Gastrocnemius medialis (tissue), 4 donors: ENCODE measurements at places on chromosomes 13 and 19.

- DNase-seq, result no peak
These were observed 251.0 kb downstream of the UQCRFS1 start for GRCh38 chr19:28961772-28962500.

GRCh38 chr13:79806821-79807220 lies 325.9 kb downstream of the NDFIP2 start:
- DNase-seq, result no peak

DNA sequence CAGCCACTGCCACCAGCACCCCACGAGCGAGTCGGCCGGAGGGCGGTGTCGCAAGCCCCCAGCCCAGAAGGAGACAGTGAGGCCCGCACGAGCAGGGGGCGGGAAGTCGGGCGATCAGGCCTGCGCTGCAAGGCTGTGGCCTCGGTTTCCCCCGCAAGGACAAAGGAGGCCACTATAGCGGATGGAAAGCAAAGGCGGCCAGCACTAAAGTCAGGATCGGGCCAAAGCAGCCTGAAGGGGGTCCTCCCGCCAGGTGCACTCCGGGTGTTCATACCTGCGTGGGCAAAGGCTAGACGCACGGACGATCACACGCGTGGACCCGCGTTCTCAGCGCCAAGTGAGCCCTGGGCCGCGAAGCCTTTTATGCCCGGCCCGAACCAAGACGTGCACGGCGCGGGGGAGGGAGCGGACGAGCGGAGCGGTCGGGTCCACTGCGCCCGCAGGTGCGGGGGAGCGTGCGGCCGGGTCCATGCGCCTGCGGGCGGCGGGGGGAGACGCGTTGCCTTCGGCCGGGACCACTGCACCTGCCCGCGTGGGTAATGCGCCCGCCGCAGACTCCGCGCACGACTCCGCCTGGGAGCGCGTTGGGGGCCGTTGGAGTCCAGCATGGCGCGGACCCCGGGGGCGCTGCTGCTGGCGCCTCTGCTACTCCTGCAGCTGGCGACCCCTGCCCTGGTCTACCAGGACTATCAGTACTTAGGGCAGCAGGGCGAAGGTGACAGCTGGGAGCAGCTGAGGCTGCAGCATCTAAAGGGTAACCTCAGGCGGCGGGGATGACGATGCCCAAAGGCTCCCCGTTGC lies at the start of the genes PRDX2 and THSD8:
PRDX2 (minus strand) TSS at position 335 of the 801 bp plus-strand sequence. CDS start 539 bp downstream, outside the sequence.
THSD8 (plus strand) TSS at position 604 of the 801 bp plus-strand sequence; CDS start at position 607, 3 bp downstream.
- peak; percentile 75 for DNase-seq

- DNase-seq, result no peak
These were observed 375.7 kb upstream of the SPRY2 start for GRCh38 chr13:80716610-80717081.

DNA sequence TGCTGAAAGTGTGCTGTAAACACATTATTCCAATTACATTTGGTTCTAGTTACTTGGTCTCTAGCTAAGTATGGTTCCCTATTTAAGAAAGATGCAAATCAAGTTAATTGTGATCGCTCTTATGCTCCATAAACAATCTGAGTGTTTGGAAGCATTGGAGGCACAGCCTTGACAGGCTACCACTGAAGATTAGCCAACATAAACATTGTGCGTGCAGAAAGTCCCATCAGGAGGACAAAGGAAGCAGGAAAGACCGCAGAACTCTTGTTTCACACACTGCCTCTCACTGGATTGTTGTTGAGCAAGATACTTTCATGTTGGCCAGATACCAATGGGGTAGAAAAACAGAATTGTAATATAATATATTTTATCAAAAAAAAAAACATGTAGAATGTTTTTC lies 814.4 kb downstream of the EFNB2 start:
- no peak for DNase-seq

DNA sequence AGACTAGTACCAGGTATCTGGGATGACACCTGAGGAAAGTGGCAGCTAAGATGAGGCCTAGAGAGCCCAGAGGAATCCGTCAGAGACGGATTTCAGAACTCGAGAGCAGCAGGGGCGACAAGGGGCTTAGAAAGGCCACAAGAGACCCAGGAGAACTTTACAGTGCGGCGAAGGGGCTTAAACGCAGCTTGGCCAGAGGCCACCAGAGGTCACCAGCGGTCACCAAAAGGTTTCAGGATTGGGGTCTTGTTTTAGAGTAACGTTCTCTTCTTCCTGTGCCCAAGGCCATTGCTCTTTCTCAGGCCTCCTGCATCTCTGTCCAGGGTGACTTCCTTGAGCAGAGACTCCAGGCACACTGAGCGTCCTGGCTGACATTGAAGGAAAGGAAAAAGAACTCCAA lies 2.2 kb downstream of the ZSCAN22 start:
- DNase-seq, result no peak

- no peak for DNase-seq
These were observed 14.5 kb downstream of the ERFL start for GRCh38 chr19:41913538-41914423.

- no peak for DNase-seq
These were observed 318.3 kb downstream of the FOXO1 start for GRCh38 chr13:40348096-40348679.

GRCh38 chr19:48994035-48994386 lies 324 bp downstream of the RUVBL2 start:
- DNase-seq, result no peak
